ENCODE measurements at places on chromosomes 13 and 19.

DNA sequence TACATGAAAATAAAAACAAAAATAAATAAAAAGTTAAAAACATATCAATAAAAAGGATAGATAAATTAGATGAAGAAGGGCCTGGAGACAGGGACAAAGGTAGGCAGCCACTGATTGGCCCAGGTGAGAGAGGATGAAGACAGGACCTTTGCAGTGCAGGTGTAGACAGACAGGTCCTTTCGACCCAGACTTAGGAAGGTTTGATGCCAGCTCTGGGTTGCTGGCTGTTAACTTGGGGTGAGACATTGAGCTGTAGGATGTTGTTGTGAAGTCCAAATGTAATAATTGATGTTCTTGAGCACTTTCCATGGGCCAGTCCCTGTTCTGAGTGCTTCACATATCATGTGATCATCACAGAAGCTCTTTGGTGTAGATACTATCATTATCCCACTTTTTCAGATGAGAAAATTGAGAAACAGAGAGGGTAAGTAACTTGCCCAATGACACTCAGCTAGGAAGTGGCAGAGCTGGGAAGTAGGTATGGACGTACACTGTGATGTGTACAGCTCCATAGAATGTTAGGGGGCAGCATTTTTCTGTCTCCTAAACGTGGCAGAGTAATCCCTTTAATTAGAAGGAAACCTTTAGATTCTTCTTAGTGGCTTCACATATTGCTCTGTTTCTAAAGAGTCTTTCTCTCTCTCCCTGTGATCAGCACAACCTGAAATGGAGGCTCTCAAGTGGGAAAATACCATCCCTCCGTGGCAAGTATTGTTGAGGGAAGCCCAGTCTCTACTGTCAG, 76.0 kb upstream of the STK24 start:
- no peak for DNase-seq

- no peak for DNase-seq
Measured at GRCh38 chr19:2260341-2260805, 4.2 kb upstream of the JSRP1 start.

- DNase-seq: no peak
Measured at GRCh38 chr13:107222597-107222996, 654.7 kb upstream of the ARGLU1 start.

DNA sequence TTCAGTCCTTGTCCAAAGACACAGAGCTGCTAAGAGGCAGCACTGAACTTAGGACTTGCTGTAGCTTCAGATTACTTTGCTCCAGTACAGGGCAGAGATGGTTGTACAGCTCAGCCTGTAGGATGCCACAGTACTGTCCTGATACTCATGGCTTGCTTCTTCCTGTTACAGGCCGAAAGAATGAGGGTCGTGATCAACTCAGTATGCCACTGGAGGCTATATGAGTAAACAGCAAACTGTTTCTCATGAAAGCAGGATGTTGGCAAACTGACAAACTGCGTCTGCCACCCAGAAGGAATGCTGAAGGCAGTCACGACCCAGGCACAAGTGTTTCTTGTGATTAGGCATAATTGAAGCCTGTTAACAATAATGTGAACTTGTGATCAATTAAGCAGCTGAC, 2.8 kb downstream of the ZNF749 start:
- no peak for DNase-seq

- peak; percentile 61 for DNase-seq
Measured at GRCh38 chr19:926589-927350, 935 bp downstream of the ARID3A start.

- DNase-seq: no peak
Measured at GRCh38 chr13:35266412-35266811, 210.1 kb downstream of the MAB21L1 start.

- peak; percentile 98 for DNase-seq
Measured at GRCh38 chr13:113837560-113838355, 26.1 kb downstream of the GAS6 start.

DNA sequence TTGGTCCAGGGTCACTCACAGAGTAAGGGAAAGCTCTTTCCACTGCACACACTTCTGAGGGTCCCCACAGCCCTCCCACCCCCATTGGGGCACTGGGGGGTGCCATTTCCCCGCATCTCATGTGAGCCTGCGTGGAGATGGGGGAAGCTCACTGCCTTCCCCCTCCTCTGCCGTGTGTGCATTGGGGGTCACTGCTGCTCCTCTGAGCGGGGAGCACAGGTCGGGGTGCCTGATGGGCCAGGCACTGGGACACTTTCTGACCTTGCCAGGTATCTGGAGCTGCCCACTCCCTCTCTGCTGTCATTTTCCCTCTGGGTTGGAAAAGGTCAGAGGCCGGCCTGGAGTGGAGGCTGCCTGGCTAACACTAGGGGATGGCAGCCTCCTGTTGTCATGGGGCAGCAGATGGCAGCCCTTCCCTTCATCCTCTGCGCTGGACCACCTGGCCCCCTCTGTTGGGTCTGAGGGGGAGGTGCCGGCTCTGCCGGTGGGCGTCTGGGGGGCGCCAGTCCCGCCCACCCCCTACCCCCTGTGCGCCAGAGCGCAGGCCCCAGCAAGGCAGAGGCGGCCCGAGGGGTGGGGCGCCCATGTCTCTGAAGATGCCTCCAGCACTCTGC, 9.1 kb downstream of the SSBP4 start:
- DNase-seq: no peak

GRCh38 chr19:30744741-30745475, 372.7 kb downstream of the ZNF536 start:
- no peak for DNase-seq

DNA sequence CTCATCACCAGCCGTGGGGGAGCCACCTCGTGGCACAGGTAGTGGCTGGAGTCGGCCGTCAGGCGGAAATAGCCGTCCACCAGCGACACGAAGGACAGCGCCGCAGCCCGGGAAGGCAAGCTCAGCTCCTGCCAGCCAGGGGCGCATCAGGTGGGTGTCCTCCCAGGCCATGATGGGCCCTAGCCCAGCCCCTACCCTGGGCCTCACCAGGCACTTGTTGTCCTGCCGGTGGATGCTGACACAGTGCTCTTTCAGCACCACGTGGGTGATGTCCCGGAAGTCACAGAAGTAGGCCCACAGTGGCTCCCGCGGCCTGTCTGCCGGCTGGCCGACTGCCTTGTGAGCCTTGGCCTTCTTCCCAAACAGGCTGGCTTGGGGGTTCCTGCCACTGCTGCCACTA, 15.7 kb downstream of the TYK2 start:
- no peak for DNase-seq

- no peak for DNase-seq
Measured at GRCh38 chr13:40028446-40028845, 373.0 kb downstream of the COG6 start.
